ENCODE measurements at places on chromosomes 11 and 22.
A peak's percentile ranks its signal among the peaks of the same experiment; 100 is the strongest.

DNA sequence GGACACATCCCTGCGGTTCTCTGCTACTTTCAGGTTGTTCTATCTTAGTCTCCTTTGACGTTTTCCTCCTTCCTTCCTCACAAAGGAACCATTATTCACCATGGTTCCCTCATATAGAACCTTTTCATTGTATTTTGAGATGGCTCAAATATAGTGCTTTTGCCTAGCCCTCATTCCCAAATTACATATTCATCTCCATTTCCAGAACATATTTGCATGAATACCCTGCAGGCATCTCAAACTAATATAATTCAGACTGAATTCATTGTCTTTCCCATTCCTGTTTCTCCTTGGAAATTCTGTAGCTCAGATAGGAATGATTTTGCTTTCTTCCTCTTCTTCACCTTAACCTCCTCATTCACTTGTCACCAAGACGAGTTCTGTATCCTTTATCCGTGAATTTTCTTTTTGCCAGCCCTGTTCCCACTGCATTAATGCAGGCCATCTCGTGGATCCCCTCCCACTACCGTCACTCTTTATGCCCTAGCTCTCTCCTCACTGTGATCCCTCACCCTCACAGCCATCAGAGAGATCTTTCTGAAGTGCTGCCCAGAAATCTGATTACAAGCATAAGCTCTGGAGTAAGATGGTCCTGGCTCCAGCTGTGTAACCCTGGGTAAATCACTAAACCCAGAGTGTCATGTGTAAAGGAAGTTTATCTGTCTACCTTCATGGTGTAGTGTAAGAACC is 23.3 kb downstream of the PIWIL4 start:
- no peak for DNase-seq
- no peaks in the 10 kb centered on the region for H3K4me1 ChIP-seq
- H3K4me3 ChIP-seq, result no peak overlapping the region
- H3K27ac ChIP-seq, result no peak overlapping the region
- no peaks in the 10 kb centered on the region for H3K27me3 ChIP-seq

DNA sequence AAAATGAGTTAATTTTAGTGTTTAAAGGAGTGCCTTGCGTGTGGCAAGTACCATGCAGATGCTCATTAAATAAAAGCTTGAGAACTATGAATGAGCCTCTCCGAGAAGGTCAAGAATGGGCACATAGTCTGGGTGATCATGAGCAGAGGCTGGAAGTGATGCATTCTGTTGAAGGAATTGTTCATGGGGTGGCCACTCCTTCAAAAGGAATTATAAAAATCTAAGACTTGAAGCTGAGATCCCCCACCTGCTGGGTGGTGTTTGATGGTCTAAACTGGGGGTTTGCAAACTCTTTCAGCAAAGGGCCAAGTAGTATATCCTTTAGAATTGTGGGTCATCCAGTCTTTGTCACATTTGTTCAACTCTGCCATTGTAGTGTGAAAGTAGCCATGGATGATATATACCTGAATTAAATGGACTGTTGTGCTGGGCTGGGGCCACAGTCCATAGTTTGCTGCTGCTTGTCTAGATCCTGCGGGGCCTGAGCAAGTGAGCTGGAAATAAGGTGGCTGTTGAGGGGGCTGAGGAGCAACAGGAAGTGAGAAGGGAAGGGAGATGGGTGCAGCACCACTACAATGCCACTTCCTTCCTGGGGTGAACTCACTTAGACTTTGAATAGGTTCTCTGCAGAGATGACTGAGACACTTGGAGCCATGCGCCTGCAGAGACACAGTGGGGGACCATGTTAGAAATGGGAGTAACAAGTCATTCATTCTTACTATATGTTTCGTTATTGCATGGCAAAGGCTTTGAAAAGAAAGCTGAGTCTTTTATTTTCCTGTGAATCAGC is 179.0 kb downstream of the SNX19 start:
- H3K36me3 ChIP-seq, result no peaks in the 10 kb centered on the region
- no peak overlapping the region for H3K27ac ChIP-seq
- DNase-seq, result no peak
- no peaks in the 10 kb centered on the region for H3K27me3 ChIP-seq
- H3K4me1 ChIP-seq, result peaks cover 2% of the 10 kb centered on the region
- H3K4me3 ChIP-seq, result no peak overlapping the region

- no peaks in the 10 kb centered on the region for H3K4me1 ChIP-seq
- H3K27ac ChIP-seq, result no peak overlapping the region
- no peaks in the 10 kb centered on the region for H3K27me3 ChIP-seq
- H3K36me3 ChIP-seq, result no peaks in the 10 kb centered on the region
Observed at GRCh38 chr11:123740787-123741158, 687 bp downstream of the ZNF202 start.

GRCh38 chr11:18236664-18237356 is at the start of gene SAA4:
SAA4 (minus strand) TSS chr11:18236802; CDS start chr11:18235926, 876 bp downstream.
- no peaks in the 10 kb centered on the region for H3K4me1 ChIP-seq
- no peaks in the 10 kb centered on the region for H3K36me3 ChIP-seq
- H3K4me3 ChIP-seq, result no peak within 1 kb of the TSS
- no peak within 1 kb of the TSS for H3K27ac ChIP-seq
- no peaks in the 10 kb centered on the region for H3K27me3 ChIP-seq

- DNase-seq, result no peak
- no peaks in the 10 kb centered on the region for H3K27me3 ChIP-seq
- H3K27ac ChIP-seq, result no peak overlapping the region
- no peaks in the 10 kb centered on the region for H3K4me1 ChIP-seq
- H3K36me3 ChIP-seq, result no peaks in the 10 kb centered on the region
Observed at GRCh38 chr11:63970902-63971301, 3.5 kb upstream of the COX8A start.

DNA sequence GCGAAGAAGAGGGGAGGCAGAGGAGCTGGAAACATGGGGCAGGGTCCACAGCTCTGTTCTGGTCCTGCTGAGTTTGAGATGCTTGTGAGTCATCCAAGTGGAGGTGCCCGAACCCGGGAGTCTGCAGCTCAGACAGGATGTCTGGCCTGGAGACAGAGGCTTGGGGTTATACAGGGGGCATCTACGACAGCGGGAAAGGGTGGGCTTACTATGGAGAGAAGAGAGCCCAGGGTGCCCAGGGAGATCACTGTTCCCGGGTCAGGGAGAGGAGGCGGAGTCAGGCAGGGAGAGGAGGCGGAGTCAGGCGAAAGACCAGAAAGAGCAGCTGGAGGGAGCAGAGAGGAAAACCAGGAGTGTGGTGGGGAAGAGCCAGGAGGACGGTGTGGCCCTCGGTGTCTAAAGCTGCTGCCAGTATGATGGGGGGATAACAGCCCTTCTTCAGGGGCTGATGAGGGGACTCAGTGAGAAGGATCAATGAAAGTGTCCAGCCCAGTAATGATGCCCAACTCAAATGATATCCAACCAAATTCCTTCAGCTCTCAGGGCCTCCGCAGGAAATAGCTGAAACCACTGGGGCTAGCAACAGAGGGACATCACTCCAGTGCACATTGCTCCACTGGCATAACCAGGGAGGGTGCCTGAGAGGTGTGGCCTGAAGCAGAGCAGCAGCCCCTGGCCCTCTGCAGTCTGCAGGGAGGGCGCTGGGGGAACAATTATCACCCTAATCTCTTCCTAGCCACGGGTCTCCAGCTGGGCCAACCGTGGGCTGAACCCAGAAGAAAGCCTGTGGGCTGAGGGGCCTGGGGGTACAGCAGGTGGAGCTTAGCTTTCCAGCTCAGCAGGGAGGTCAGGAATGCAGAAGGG is 2.6 kb upstream of the LTBP3 start:
- no peak overlapping the region for H3K4me3 ChIP-seq
- no peaks in the 10 kb centered on the region for H3K36me3 ChIP-seq
- H3K27ac ChIP-seq, result peak overlapping the region; percentile 73
- no peak for DNase-seq

DNA sequence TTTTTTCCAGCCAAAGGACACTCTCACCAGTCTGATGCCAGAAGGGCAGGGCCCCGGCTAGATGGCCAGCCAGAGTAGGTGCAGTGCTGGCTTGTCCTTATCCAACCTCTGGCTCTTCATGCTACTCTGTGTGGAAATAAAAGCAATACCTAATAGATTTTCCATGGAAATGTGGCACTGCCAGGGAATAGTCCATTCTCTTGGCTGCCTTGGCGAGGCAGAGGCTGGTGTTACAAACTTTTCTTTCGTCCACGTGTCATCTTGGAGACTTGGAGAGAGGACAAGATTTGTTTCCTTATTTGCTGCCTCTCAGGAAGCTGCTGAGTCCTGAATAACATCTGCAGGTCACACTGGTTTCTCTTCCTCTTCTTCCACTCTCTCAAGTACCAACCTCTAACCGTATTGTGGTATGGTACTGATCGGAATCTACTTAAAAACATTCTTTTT is 17.2 kb upstream of the C1QTNF4 start:
- DNase-seq, result no peak
- H3K27ac ChIP-seq, result no peak overlapping the region
- H3K27me3 ChIP-seq, result no peaks in the 10 kb centered on the region

DNA sequence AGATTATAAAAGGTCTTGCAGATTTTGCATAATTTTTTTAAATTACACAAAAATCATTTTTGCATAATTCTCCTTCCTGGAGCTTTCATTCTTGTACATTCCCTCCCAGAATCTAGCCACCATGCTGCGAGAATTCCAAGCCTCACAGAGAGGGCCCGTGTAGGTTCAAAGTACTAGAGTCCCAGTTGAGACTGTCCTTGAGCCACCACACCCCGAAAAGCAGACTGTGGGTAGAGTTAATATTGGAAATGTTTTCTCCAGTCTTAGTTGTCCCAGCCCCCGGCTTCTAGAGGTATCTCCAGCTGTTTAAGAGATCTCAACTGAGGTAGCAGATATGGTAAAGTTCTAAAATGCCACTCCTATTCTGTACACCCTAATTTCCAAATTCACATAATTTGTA is 407.3 kb upstream of the ANO3 start:
- no peak overlapping the region for H3K27ac ChIP-seq
- H3K4me1 ChIP-seq, result no peaks in the 10 kb centered on the region
- H3K36me3 ChIP-seq, result no peaks in the 10 kb centered on the region

DNA sequence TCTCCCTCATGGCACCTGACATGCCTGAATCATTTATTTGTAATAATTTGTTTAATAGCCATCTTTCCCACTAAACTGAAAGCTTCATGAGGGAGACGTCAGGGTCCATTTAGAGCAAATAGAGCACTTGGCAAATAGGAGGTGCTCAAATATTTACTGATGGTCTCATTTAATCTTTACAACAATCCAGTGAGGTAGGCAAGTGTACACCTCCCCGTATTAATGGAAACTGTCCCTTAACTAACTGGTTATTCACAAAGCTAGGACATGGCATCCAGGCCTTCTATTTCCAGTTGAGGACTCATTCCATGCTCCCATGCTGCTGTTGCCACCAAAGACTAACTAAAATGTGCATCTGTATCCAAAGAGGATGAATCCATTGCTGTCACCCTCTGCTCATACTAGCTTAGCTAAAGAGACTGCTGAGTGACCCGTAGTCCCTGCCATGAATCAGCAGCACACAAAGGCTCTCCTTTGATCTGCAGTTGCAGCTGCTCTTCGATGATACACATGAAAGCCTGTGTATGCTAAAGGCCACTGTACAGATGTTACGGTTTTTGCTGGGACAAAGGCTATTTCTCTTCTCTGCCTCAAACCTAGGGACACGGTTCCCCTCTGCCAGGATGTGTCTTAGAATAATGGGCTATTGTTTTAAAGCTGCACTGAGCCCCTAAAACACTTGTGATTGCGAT is 82.6 kb downstream of the RAB30 start:
- H3K36me3 ChIP-seq, result peaks cover 1% of the 10 kb centered on the region
- H3K27ac ChIP-seq, result no peak overlapping the region
- no peak overlapping the region for H3K4me3 ChIP-seq
- no peaks in the 10 kb centered on the region for H3K27me3 ChIP-seq

DNA sequence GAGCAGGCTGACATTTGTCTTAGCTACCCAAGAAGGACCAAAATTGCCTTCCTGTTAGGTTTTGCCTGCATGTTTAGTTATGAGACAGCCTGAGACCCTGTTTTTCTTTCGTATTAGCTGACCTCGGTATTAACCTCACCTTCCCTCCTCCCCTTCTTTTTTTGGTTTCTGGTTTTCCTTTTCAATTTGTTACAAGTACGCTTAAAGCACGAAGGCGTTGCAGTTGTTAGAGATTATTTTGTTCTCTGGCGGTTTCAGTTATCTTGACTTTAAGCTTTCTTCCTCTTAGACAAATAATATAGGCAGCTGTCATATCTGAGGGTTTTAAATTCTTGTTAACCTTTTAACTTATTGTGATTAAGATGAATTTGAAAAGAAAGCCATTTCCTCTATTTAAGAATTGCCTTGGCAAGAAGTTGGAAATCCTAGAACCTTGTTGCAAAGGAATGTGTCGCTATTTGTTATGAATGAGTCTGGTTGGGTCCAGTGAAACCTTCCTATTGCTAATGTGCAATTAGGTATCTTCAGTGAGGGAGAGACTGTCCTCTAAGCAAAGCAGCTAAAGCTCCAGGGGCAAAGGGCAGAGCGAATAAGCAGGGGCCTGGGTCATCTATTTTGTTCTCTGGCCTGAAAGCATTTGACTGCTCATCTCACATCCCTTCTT is 45.7 kb downstream of the PACS1 start:
- peaks cover 8% of the 10 kb centered on the region for H3K4me1 ChIP-seq
- H3K4me3 ChIP-seq, result no peak overlapping the region
- no peak for DNase-seq
- H3K36me3 ChIP-seq, result no peaks in the 10 kb centered on the region
- no peak overlapping the region for H3K27ac ChIP-seq

DNA sequence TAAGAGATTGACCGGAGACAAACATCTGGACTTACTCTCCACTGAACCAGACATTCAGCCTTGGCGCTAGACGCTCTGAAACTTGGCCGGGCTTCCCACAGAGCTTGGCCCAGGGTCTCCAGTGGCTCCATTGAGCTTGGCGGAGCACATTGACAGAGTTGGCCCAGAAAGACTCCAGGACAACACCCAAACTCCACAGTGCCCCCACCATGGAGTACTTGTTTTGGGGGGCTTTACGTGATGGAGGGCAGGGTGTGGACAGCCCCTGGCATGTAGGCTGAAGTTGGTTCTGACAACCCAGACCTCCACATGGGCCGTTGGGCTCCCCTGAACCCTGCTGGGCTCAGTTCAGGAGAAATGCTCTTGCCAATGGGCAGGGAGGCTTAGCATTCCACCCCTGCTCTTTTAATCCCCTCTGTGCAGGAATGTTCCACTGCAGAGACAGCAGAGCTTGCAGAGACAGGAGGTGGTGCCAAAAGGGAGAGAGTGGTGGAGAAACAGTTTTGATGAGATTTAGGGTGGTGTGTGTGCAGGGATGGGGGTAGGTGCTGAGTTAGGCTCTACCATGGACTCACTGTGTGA is 102.4 kb upstream of the TIMP3 start:
- no peaks in the 10 kb centered on the region for H3K36me3 ChIP-seq
- DNase-seq, result no peak
- no peaks in the 10 kb centered on the region for H3K27me3 ChIP-seq
- no peaks in the 10 kb centered on the region for H3K4me1 ChIP-seq
- no peak overlapping the region for H3K27ac ChIP-seq
- H3K4me3 ChIP-seq, result no peak overlapping the region

DNA sequence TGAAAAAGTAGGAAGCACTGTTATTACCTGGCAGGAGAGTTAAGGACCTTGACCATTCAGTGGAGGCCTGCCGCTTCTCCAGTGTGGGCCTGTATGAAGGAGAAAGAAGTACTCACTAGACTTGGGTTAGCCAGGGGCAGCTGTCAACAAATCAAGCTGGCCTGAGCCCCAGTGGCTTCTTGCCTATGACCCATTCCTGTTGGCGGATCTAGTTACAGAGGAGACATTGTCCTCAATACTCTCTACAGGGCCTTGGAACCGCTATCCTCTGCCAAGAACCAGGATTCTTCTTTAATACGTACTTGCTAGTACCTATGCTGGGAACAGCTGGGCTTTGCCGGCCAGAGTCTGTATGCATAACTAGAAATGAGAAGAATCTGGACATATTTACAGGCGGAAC is 68.1 kb downstream of the ALX4 start:
- no peak overlapping the region for H3K27ac ChIP-seq
- no peaks in the 10 kb centered on the region for H3K4me1 ChIP-seq
- DNase-seq, result no peak
- no peaks in the 10 kb centered on the region for H3K27me3 ChIP-seq
- no peak overlapping the region for H3K4me3 ChIP-seq
